Panc1 (cell line): ENCODE measurements at places on chromosomes 6 and 20.

- no peak for DNase-seq
Observed at GRCh38 chr20:25586877-25587276, 1.5 kb upstream of the NINL start.

DNA sequence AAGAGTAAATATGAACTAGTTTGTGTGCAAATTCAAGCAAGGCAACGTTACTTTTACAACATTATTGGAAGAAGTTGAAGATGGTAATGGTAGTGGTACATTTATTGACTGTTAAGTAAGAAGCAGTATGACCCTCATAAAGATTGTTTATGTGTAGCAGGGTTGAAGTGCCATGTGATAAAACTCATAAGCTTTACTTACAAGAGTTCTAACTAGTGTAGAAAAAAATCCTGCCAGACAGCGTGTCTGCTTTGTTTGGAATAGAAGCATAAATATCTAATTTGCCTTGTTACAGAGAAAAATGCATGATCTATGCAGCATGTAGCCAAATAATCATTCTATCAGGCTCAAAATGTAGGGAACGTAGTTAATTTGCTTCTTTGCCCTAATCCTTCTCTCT is 450.8 kb upstream of the SOX4 start:
- DNase-seq = no peak

- DNase-seq = no peak
Observed at GRCh38 chr6:148888856-148889255, 142.0 kb downstream of the UST start.

GRCh38 chr20:57514273-57514751 is 10.6 kb downstream of the CTCFL start:
- DNase-seq = peak; percentile 27

DNA sequence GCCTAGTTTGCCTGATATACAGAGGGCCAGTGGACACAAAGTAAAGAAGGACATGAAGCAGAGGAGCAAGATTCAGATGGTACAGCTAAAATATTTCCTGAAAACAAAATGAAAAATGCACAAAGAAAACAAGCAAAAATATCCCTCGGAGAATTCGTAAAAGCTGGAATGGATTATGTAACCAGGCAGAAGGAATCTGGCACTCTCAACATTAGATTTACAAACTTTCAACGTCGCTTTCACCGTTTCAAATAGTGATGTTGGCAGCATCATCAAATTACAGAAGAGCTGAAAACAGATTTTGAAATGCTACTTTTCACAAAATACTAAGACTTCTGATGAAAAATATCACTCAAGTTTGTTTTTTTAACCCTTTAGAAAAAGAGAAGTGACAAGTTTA is 11.7 kb downstream of the SMLR1 start:
- DNase-seq = no peak

GRCh38 chr6:159935633-159936032 is 33.2 kb upstream of the IGF2R start:
- DNase-seq = no peak

GRCh38 chr20:61260905-61261304 is 8.8 kb downstream of the CDH4 start:
- no peak for DNase-seq

DNA sequence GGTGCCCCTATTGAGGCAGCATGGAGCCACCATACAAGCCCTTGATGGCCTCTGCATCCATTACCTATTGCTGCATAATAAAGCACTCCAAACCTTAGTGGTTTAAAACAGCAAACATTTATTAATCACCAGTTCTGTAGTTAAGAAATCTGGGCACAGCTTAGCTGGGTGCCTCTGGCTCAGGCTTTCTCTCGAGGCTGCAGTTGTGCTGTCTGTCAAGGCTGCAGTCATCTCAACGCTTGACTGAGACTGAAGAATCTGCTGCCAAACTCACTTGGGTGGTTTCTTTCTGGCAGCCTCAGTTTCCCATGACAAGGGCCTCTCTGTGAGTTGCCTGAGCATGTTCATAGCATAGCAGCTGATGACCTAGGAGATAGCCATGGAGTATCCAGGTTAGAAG is 207.4 kb upstream of the LRFN2 start:
- DNase-seq = no peak

GRCh38 chr6:52749556-52750152 is 13.6 kb downstream of the GSTA2 start:
- no peak for DNase-seq

DNA sequence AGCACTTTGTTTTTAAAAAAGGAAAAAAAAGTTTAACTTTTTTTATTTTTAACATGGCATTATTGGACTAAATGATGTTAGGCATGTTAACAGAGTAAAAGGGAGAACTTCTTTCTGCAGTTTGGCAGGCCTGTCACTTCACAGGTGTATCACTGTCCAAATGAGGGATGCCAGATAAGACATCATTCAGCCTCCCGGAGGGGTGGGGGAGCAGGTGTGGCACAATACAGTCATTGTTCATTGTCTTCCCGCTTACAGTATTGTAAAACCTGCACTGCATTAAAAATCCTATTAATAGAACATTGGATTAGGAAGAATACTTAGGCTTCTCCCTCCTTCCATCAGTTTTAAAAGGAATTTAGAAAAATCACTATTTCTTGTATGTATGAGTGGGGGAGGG is 80.7 kb downstream of the CARMIL1 start:
- DNase-seq = no peak

DNA sequence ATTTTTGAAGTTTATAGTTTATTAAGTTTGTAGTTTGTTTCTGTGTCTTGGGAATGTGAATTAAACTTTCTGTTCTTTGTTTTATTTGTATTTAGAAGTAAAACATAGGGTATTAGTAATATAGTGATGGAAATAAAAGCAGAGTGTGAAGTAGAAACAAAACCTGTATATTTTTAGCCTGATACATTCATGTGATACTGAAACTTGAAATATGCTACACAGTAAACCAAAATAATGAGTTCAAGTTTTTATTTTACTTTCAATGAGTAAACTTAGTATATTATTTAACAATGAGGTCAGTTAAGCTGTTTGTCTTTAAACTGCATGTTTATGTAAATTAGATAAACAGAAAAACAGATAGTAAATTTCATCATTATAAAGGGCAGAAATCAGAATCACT is 1592.6 kb downstream of the GRIK2 start:
- no peak for DNase-seq

- DNase-seq = no peak
Observed at GRCh38 chr20:48832405-48832730, 4.6 kb upstream of the PREX1 start.

- DNase-seq = no peak
Observed at GRCh38 chr20:13610184-13610583, 28.5 kb downstream of the TASP1 start.

GRCh38 chr6:132820629-132821381 is 6.4 kb downstream of the RPS12 start:
- no peak for DNase-seq

- no peak for DNase-seq
Observed at GRCh38 chr6:166167801-166168615, at the start of gene TBXT. Gene TBXT, minus strand, starts transcription at chr6:166167851. Its CDS starts 260 bp downstream, at chr6:166167591.

GRCh38 chr6:94130478-94130877 is 711.1 kb upstream of the EPHA7 start:
- DNase-seq = no peak

DNA sequence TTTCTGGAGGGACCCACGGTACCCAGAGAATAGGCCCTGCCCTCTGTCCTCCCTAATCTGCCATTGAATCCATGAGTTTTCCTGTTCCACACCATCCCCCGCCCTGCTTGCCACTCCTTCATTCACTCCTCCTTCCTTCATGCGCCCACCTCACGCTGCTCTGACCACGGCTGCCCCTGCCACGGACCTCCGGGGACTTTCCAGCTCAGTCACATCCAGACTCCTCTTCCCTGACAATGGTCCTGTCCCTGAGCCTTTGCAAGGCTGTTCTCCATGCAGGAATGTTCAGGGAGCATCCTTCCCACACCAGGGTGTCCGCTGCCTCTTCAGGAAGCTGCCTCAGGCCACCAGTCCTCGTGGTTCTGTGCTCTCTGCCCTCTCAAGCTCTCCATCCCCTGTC is 25.9 kb downstream of the GLP1R start:
- DNase-seq = no peak

DNA sequence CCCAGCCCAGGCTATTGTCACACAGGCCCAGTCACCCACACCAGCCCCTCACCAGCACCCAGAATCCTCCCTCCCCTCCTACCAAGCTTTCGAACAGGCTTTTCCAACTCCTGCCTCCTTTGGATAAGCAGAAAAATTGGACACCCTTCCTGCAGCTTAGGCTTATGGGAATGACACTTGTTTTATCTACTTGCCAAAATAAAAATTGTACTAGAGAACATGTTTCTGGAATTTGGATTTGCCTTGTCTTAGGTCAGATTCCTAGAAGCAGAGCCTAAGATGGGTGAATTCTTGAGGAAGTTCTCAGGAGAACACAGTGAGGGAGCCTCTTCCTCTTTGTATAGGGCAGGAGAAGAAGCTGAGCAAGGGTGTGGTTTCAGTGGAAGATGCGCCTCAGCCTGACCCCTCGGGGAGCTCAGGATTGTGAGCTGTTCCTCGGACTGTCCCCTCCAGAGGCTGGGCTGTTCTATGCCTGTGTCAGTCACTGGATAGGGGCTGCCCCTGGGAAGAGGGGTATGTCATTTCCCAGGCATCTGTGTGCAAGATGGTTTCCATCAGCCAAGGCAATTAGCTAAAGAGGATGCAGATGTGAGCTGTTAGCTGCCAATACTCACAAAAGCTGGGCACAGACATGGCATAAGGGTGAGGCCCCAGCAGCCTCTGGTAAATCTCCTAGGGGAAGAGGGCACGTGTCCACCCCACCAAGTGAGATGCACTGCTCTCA is 33.9 kb downstream of the ITPR3 start:
- no peak for DNase-seq

- no peak for DNase-seq
Observed at GRCh38 chr6:7899101-7899888, 11.3 kb downstream of the TXNDC5 start.

GRCh38 chr6:3506751-3507383 is 50.0 kb upstream of the SLC22A23 start:
- DNase-seq = no peak

- no peak for DNase-seq
Observed at GRCh38 chr20:43731927-43732326, 5.1 kb upstream of the GTSF1L start.

GRCh38 chr20:4335722-4336121 is 320.4 kb upstream of the RNF24 start:
- no peak for DNase-seq

DNA sequence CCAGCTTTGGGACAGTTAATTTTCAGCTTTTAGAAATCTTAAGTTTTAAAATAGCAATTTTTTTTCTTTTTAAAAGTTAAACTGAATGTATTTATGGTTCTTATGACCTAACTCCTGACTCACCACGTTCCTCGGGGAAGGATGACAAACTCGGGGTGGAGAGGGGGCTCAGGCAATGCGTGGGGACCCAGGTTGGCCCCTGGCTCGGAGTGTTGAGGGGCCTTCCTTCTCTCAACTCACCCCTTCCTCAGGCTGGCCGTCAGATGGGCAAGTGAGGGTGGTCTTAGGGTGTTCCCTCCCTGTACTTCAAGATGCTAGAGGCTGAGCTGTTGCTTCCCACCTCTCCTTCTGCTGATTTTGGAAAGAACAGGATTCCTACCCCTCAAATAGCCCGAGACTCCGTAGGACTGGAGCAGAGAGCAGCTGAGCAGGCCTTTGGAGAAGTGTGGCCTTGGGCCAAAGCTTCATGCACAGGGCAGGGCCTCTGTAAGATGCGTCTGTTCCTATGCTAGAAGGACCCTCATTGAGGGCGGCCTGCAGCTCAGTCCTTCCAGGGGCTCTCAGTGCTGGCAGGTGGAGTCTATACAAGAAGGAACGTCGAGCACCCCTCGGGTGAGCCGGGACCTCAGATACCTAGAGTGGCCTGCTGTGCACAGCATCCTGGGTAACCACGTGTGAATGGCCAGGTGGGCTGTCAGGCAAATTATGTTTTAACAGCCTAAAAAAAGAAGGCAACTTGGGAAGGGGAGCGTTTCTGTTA is 79.3 kb downstream of the TCP11 start:
- no peak for DNase-seq

DNA sequence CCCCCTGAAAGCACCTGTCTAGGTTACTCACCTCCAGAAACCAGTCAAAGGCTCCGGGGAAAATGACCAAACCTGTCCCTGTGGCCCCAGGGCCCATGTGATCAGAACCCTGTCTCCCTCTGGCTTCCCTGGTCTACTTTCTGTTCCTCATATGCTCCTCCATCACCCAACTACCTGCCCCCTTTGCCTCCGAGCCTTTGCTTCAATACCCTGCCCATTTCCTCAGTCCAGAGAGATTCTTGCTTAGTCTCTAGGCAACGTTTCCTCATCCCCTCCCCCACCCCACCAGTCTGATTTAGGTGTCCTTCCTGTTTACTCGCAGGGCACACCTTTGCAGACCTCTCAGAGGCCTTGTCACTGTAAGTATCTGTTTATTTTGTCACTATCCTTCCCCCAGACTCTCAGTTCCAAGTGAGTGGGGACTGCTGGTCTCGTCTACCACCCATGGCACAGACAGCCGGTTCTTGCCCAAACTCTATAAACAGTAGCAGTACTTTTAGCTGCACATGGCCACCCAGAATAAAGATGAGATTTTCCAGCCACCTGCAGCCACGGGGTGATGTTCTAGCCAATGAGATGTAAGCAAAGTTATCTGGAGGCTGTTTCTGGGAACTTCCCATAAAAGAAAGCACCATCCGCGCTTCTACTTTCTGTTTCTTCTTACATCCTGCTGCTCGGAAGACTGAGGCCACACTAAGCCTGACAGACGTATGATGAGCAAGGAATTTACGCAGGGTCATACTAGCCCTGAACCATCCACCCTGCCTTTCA is 13.3 kb downstream of the ELOVL5 start:
- DNase-seq = no peak

DNA sequence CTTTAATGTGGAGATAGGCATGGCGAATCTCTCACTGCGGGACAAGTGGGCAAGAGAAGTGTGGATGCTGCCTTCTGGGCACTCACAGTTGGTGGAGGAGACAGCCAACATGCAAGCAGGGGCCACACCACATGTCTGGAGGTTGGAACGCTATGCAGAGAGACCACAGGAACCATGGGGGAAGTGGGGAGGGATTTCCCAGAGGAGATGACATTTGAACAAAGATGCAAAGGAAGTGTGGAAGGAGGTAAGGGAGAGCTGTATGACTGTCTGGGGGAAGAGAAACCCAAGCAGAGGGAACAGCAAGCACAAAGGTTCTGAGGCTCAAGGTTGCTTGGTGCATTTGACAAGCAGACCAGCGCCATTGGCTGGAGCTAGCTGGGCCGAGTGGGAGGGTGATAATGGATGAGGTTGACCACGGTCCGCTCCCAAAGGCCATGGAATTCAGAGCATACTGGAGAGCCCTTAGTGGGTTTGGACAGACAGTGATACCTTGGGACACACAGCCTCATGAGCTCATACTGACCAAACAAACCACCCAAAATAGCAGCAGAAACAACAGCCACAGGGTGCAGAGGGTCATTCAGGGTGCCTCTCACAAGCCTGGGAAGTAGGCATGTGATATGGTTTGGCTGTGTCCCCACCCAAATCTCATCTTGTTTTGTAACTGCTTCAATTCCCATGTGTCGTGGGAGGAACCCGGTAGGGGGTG is 7.6 kb upstream of the FAM110A start:
- no peak for DNase-seq

DNA sequence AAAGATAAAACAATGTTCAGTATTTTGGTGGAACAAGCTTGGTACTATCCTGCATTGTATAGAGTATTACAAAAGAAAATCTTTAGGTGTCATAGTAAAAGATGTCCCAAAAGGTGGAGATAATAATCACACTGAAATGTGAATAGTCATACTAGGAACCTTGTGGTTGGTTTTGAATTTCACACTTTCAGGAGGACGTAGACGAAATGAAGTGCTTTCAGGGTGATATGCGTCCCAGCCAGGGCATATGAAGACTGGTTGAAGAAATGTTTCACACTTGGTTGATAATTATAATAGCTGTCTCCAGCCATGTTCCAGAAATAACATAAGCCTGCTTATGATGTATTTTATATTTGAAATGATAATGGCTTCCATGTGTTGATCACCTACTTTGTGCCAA is 60.4 kb downstream of the SCAND1 start:
- no peak for DNase-seq
